ENCODE measurements at places on chromosomes 7 and 10. TPM values are rescaled to one million over a fixed set of nuclear protein-coding genes. Genes with fewer than 3 reads are reported as not detected.

GPC2 gene
- 1.4 TPM for total RNA-seq

IL15RA gene
- total RNA-seq: 1.4 TPM

PDE6C gene
- total RNA-seq: not detected

DNA sequence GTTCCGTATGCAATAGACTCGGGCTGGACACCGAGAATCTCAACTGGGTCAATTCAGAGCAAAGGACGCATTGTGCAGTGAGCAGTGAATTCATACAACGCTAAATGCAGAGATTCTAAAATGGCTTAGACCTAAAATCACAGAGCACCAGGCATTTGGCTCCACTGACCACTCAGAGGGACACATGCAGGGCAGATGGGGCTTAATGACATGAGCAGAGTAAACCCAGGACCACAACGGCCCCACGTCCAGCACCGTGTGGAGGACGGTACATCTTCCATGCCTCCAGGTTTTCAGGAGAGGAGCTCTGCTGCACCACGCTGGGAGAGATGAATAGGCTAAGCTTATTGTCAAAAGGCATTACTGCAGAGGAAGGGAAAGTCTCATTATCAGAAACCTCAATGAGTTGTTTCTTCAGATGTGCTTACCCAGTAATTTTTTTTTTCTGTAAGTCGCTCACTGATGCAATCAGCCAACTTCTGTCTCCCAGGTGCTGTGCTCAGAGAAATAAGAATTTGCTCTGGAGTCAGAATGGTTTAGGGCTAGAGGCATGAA is 555.0 kb downstream of the PTPRN2 start:
- DNase-seq: no peak

- peak; percentile 85 for DNase-seq
Measured at GRCh38 chr7:136086712-136087111, 109.6 kb upstream of the MTPN start.

INHBA gene
- 133 TPM for total RNA-seq

- no peak for DNase-seq
Measured at GRCh38 chr10:86855513-86855912, 99.1 kb downstream of the BMPR1A start.

All from IMR-90 (cell line).